ENCODE measurements at places on chromosomes 2 and 18. TPM values are rescaled to one million over a fixed set of nuclear protein-coding genes. Genes with fewer than 3 reads are reported as not detected.

Gene NT5C1B
- total RNA-seq: not detected

Gene LOXHD1
- 0.18 TPM for total RNA-seq

Gene CHST9
- total RNA-seq: 0.26 TPM

Gene SLC23A3
- 3.1 TPM for total RNA-seq

Gene DNAH6
- 0.16 TPM for total RNA-seq
